ENCODE measurements at places on chromosomes 1 and 21.

- no peak for DNase-seq
Measured at GRCh38 chr1:183577897-183578465, 12.3 kb downstream of the NCF2 start.

- DNase-seq: no peak
Measured at GRCh38 chr1:226098870-226099835, 36.6 kb downstream of the H3-3A start.

GRCh38 chr1:53608676-53609075, 130.3 kb downstream of the GLIS1 start:
- no peak for DNase-seq

DNA sequence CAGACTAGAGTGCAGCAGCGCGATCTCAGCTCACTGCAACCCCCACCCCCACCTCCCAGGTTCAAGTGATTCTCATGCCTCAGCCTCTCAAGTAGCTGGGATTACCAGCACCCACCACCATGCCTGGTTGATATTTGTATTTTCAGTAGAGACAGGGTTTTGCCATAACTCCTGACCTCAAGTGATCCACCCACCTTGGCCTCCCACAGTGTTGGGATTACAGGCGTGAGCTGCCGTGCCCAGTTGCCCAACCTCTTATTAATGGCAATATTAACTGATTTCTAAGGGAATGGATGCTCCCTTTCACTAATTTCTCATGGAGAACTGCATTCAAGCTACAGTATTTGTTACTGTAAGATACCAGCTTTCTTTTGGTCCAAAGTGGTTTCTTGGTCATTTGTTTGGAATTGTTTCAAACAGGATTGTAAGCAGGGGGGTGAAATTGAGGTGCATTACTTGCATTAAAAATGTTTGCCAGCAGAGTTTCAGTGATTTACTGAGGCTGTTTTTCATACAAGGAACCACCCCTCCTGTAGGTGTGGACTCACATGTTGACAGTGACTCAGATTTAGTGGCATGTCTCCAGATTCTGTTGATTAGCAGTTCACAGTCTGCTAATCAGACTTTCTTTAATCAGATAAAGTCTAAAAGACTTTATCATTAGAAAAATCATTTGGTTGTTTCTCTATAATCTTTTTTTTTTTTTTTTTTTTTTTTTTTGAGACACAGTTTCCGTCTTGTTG, 3.9 kb upstream of the TGFBR3 start:
- no peak for DNase-seq

DNA sequence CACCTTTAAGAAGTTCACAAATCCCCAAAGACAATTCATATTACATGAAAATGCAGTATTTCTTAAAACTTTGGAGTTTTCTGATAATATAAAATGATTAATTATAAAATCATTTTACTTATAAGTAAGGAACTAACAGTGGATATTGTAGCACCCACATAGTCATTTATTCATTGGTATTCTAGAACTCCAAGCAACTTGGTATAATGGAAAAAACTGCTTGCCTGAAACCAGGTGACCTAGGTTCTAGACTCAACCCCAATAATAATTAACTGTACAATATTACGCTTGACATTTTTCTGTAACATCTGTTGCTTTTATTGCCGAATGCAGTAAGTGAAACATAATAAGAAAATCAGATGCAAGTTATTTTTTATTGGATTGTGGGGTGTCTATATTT, 2.4 kb downstream of the PLA2G4A start:
- DNase-seq: no peak

- no peak for DNase-seq
Measured at GRCh38 chr1:4344065-4344732, 310.2 kb upstream of the AJAP1 start.

GRCh38 chr1:234067581-234068337, 163.3 kb downstream of the SLC35F3 start:
- no peak for DNase-seq

DNA sequence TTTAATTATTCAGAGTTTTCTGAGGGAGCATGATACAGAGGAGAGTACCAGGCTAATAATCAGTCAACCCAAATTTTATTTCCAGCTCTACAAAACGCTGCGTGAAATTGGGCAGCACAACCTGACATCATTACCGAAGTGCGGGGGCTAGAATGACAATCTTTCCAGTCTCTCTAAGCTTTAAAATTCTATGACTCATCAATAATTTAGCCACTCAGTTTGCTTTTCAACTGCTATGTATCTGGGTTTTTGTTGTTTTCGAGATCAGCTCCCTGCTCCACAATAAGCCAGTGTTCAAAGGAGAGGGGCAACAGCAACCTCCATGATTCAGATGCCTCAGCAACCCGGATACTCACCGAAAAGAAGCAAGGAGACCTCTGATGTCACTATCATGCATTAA, 13.9 kb downstream of the SORT1 start:
- DNase-seq: no peak

DNA sequence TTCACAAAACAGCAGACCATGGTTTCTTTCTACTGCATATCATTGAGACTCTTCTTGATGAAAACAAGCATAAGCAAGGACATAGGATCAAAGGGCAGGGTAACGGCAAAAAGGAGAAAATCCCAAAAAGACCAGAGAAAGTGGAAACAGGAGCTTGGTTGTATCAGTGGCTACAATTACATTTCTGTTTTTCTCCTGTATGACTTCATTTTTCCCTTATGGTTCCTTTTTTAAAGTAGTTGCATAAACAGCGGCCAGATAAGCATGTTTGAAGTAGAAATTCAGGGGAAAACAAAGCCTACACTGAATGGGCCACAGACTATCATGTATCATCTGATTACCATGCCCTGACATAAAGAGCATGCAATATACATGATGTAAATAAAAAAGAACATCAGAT, 4.6 kb downstream of the EGLN1 start:
- DNase-seq: no peak
